Omental fat pad (tissue), 4 donors: ENCODE measurements at places on chromosomes 3 and 15. TPM values are rescaled to one million over a fixed set of nuclear protein-coding genes. Genes with fewer than 3 reads are reported as not detected.

DNA sequence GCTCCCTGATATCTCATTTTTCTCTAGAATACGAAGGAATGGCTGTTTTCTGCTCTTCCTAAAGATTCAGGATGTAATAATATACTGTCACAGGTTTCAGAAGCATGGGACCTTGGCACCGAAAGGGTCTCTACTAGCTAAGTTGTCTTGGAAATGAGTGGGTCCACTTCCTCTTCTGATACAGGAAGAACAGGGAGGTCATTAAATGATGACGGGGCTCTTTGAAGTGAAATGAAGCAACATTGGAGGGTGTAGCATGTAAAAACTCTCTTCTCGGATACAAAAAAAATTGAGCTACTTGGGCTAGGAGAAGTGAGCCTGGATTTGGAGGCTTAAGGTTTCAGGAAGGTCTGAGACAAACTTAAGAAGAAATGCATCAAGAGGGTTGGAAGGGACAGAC, 349.8 kb upstream of the TPRG1 start:
- no peak for DNase-seq

DNA sequence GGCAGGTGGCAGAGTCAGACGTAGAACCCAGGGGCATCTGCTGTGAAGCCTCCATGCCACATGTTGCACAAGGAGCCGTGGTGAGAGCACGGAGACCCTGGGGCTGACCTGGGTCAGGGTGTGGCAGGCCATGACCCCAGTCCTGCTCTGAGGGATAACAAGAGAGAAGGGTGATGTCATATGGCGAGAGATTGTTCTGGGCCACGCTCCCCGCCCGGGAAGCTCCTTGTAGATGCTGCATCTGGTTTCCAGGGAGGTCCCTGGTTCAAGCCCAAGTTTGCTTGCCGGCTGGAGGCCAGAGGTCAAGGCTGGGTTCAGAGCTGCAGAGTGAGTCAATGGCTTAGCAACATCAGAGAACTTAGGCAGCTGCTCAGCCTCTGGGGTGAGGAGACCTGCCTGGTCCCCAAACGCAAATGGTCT, 17.3 kb downstream of the FGD5 start:
- DNase-seq = no peak

DNA sequence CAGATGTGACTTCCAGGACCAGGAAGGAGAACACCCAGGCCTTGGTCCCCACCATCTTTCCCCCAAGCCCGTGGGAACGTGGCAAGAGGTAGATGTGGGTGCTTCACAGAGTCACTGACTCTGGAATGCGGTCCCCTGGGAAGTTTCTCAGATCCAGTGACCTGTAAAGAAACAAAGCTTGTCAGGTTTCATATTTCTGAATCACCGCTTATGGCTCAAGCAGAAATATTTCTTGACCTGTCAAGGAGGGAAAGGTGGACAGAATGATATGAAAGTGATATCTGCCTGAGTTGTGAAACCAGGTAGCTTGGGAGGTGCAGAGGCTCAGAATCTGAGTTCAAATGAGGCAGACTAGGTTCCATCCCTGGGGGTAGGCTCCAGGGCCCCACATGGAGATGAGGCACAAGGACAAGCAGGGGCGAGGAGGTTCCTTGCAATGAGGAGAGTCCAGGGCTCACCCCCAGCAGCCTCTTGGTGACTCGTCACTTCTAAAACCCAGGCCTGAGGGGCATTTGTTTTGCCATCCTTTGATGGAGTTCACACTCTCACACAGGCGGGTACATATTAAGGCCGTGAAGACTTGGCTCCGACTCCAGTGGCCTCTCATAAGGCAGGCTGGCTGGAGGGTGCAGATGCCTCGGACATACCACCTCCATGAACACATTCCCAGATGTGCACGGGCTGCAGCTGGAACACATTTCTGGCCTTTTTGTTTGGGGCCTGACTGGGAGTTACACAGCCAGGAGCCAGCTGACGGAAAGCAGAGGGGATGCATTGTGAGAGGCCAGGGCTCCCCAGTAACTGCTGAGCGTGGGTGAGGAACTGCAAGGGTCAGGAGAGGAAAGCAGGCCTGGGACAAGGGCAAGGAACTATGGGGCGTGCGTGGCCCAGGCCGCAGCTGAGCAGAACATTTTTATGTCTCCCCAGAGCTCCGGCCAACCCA, 1.3 kb downstream of the CILP start:
- no peak for DNase-seq

DNA sequence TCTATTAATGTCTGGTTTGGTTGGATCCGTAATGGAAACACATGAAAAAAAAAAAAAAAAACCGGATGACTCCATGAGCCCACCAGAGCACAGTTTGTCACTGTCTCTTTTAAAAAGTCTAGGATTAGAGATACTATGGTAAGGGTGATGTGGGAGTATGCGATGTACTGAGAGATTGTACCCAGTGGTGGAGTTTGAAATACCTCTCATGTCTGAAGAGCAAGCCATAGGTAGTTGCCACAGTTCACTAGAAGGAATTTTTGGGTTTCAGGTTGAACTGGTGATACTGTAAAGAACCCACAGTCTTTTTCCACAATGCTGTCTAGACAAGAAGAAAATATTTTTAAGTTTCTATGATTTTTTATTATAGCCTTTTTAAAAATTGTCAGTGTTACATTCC, 132.9 kb downstream of the KLHL25 start:
- no peak for DNase-seq

GRCh38 chr15:68631601-68632051, 52.8 kb downstream of the CORO2B start:
- DNase-seq = no peak

DNA sequence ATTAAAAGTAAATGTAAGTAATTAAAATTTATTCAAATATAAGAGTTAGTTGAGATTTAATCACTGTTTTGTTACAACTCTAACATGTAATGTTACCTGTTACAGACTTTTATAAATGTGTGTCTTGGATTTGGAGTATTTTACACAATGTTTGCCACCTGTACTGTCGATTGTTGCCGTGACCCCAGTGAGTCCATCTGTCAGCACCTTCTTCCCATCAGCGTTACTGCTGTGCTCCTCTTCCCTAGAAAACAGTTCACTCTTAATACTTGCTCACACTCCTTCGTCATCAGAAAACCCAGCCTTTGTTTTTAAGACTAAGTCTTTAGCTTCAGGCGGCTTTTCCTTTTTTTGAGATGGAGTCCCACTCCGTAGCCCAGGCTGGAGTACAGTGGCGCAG, 40.5 kb upstream of the FBXL22 start:
- DNase-seq = no peak

GRCh38 chr3:160486459-160486869, 36.9 kb upstream of the TRIM59 start:
- DNase-seq = no peak

GRCh38 chr15:49844390-49844789, 223.5 kb downstream of the DTWD1 start:
- DNase-seq = no peak

GRCh38 chr15:52233405-52233804, 42.2 kb upstream of the GNB5 start:
- no peak for DNase-seq

The DBR1 gene
- total RNA-seq = 7.2 TPM

The CXCR6 gene
- 2.5 TPM for total RNA-seq

The ZNF385D gene
- 41.4 TPM for total RNA-seq

The HHLA2 gene
- not detected for total RNA-seq
